ENCODE measurements at places on chromosomes 11 and 22. TPM values are rescaled to one million over a fixed set of nuclear protein-coding genes. Genes with fewer than 3 reads are reported as not detected.

The EHBP1L1 gene
- 63.0 TPM for total RNA-seq

The C11orf91 gene
- total RNA-seq: 0.39 TPM

DNA sequence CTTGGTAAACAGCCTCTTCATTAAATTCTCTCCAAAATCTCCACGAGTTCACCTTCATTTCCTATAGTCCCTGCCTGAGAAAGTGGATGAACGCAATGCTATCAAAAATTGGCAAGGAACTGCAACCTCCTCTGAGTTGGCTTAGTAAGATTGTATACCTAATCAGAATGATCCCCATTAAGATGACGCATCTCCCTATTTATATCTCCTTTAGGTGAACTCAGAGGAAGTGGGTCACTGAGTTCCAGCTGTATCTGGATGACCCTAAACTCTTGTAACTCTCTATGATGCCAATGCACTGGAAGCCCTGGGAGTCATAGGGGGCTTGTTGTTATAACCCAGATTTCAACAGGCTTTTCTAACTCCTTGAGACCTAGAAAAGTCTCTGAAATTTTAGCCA, 48.2 kb downstream of the OR10A6 start:
- no peak overlapping the region for H3K27ac ChIP-seq
- no peaks in the 10 kb centered on the region for H3K36me3 ChIP-seq
- no peak overlapping the region for H3K4me3 ChIP-seq
- peaks cover 4% of the 10 kb centered on the region for H3K27me3 ChIP-seq
- no peak for DNase-seq
- peaks cover 34% of the 10 kb centered on the region for H3K4me1 ChIP-seq

DNA sequence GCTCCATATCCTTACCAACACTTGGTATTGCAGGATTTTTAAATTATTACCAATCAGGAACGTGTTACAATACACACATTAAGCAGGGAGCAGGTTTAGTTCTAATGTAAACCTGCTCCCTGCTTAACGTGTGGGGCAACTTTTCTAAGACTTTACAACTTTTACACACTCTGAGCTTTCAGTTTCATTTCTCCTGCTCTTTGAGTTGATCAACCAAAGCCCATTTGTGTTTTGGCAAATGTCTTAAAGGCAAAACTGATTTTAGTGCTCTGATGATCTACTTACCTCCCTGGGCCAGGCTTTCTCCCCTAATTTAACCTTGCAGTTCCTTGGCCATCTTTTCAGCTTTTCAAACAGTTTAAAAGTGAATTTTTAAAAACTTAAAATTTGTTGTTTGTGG, 70.9 kb downstream of the ZBTB44 start:
- DNase-seq: no peak
- H3K4me3 ChIP-seq: no peak overlapping the region
- no peaks in the 10 kb centered on the region for H3K27me3 ChIP-seq

The GLB1L2 gene
- not detected for total RNA-seq

The MAP6 gene
- 3.2 TPM for total RNA-seq

DNA sequence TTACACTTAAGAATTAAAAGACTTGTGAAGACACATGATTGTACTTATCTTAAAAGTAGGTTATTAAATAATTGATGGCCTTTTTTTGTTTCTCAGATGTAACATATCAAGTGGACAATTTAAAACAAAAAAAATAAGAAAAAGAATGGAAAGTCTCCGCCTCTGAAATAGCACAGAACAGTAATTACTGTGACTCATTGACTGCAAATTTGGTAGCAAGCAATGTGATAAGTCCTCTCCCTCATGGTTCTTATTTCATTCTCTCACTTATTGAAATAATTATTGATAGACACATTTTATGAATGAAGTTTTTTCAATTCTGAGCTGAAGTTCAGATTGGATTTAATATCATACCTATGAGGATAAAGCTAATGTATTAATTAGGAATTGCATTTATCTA, 717.9 kb upstream of the LUZP2 start:
- H3K27me3 ChIP-seq: no peaks in the 10 kb centered on the region
- no peak overlapping the region for H3K4me3 ChIP-seq
- no peak overlapping the region for H3K27ac ChIP-seq

DNA sequence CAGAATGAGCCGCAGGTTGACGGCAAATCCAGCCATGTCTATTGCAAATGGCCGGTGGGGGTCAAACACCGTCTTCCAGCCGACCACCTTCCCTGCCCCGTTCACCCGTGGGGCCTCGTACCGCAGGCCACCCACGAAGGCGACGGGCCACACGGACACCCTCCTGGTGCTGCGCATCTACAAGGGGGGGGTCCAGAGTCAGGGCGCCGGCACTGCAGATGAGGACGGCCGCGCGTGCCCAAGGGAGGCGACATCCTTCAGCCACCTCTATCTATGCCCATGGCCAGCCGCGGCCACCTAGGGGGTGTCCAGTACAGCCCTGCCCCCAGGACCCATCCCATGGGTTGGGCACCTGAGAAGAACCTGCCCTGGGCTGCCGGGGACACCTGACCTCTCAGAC, 29.2 kb downstream of the B3GAT1 start:
- peaks cover 5% of the 10 kb centered on the region for H3K27me3 ChIP-seq
- H3K36me3 ChIP-seq: 0 out of 2 replicates have a peak, but pooled peaks cover 5% of the 10 kb centered on the region
- no peak overlapping the region for H3K4me3 ChIP-seq
- no peaks in the 10 kb centered on the region for H3K4me1 ChIP-seq
- no peak for DNase-seq

DNA sequence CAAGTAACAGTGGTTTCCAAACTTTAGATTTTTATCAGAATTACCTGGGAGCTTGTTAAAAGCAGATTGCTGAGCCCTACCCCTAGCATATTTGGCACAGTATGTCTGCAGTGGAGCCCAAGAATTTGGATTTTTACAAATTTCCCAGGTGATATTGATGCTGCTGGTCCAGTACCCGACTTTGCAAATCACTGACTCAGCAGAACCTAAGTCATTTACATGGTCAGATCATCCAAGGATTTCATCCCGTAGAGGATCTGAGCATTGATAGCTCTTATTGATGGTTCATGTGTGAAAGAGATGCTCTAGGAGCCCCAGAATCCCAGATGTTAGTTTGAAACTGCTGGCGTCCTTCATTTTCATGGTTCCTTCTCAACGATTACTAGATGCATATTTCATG, 6.0 kb downstream of the C11orf97 start:
- H3K36me3 ChIP-seq: no peaks in the 10 kb centered on the region
- H3K27ac ChIP-seq: no peak overlapping the region
- DNase-seq: no peak
- no peak overlapping the region for H3K4me3 ChIP-seq
- H3K27me3 ChIP-seq: peaks cover 16% of the 10 kb centered on the region
- H3K4me1 ChIP-seq: peaks cover 1% of the 10 kb centered on the region

GRCh38 chr11:120027546-120028180, 110.2 kb downstream of the TRIM29 start:
- DNase-seq: no peak
- no peak overlapping the region for H3K27ac ChIP-seq
- no peaks in the 10 kb centered on the region for H3K36me3 ChIP-seq

DNA sequence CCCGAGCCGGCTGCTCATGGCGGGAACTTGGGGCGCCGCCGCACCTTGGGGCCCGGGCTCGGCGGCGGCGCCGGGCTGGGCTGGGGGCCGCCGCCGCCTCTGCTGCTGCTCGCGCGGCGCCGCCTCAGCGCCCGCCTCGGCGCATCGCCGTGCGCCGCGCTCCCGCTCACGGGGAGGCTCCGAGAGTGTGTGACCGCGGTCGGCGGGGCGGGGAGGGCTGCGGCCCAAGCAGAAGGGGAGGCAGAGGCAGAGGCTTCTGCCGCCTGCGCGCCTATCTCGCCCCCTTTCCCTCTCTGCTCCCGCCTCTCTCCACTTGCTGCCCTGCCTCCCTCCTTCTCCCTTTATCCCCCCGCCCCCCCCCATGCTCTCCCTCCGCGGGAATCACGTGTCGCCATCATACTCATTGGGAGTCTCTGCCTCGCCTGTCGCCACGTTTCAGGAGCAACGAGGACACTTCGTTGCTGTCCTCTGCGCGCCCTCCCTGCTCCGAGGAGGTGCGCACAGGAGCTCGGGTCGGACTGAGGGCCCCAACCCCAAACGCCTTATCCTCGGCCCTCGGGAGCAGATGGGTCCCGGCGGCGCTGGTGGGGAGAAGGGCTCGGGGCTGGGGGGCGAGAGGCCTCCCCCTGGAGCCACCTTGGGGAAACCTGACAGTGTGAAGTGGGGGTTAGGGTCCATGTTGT, at the start of gene GUCY1A2:
GUCY1A2 (minus strand) TSS at position 258 of the 683 bp plus-strand sequence. CDS start 421 bp downstream, outside the sequence.
- no peak for DNase-seq
- H3K27me3 ChIP-seq: peaks cover 11% of the 10 kb centered on the region
- no peaks in the 10 kb centered on the region for H3K4me1 ChIP-seq
- no peak within 1 kb of the TSS for H3K27ac ChIP-seq

The USH1C gene
- not detected for total RNA-seq

DNA sequence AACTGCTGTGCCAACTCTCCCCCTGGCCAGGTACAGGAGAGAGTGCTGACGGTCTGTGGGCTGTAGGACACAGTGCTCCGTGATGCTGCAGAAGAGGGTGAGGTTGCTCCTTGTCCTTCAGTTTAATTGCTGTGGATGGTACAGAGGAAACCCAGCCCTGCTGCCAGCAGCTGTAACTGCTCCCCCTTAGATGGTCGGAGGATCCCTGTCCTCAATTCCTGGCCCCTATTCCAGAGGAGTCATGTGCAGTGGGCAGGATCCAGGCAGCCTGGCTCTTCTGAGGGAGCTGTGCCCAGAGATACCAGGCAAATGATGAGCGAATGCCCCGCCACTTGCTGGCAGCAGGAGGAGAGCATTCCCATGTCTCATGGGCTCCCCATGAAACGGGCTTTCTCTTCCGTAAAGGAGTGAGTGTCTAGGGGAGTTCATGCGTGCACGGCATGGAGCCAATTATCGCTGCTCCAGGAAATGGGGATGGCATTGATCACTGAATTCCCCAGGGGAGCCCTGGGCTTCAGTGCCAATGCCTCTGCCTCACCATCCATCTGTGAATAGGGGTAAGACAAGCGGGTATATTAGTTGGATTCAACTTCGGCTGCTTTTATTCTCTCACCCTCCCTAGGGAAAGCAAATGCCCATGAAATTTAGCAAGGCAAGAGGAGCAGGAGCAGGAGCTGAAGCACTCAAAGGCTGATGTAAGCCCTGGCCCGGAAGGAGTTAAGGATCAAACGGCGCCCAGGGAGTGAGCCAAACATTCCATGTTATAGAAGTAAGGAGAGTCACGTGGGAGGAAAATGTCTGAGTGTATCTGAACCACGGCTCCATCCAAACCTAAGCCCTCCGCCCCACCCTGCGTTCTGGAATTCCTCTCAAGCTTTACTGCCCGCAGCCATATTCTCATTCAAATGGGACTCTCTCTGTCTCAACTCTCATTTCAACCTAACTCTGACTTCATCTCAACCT, 51.0 kb upstream of the CSNK2A3 start:
- peak; percentile 15 for DNase-seq
- H3K4me3 ChIP-seq: no peak overlapping the region
- H3K27ac ChIP-seq: 0 out of 2 replicates have a peak overlapping the region, but pooled peaks have one; percentile 2
- H3K27me3 ChIP-seq: peaks cover 11% of the 10 kb centered on the region
- H3K4me1 ChIP-seq: peaks cover 23% of the 10 kb centered on the region
- H3K36me3 ChIP-seq: no peaks in the 10 kb centered on the region

The SYT13 gene
- total RNA-seq: not detected

- peaks cover 6% of the 10 kb centered on the region for H3K36me3 ChIP-seq
- peak overlapping the region; percentile 28 for H3K4me3 ChIP-seq
- DNase-seq: peak; percentile 26
- H3K4me1 ChIP-seq: peaks cover 67% of the 10 kb centered on the region
- no peaks in the 10 kb centered on the region for H3K27me3 ChIP-seq
Observed at GRCh38 chr22:41482319-41482935, 13.5 kb downstream of the ACO2 start.

GRCh38 chr11:34620820-34621792, at the start of gene EHF:
TSS of gene EHF (plus strand) at chr11:34621093. CDS start at chr11:34642631, 21,538 bp downstream.
- peaks cover 10% of the 10 kb centered on the region for H3K27me3 ChIP-seq
- H3K4me3 ChIP-seq: no peak within 1 kb of the TSS
- peaks cover 14% of the 10 kb centered on the region for H3K4me1 ChIP-seq
- no peak for DNase-seq
- H3K36me3 ChIP-seq: no peaks in the 10 kb centered on the region
- H3K27ac ChIP-seq: no peak within 1 kb of the TSS

- no peak overlapping the region for H3K4me3 ChIP-seq
- no peaks in the 10 kb centered on the region for H3K27me3 ChIP-seq
Observed at GRCh38 chr11:68383976-68384501, 71.6 kb downstream of the LRP5 start.

- H3K36me3 ChIP-seq: no peaks in the 10 kb centered on the region
- H3K27ac ChIP-seq: no peak overlapping the region
- H3K27me3 ChIP-seq: peaks cover 15% of the 10 kb centered on the region
- DNase-seq: peak; percentile 16
- no peak overlapping the region for H3K4me3 ChIP-seq
- no peaks in the 10 kb centered on the region for H3K4me1 ChIP-seq
Observed at GRCh38 chr11:57150454-57150917, 31.3 kb upstream of the LRRC55 start.

- H3K27me3 ChIP-seq: peaks cover 2% of the 10 kb centered on the region
- H3K4me1 ChIP-seq: peaks cover 90% of the 10 kb centered on the region
- peaks cover 17% of the 10 kb centered on the region for H3K36me3 ChIP-seq
- peak overlapping the region; percentile 39 for H3K4me3 ChIP-seq
Observed at GRCh38 chr11:28736256-28736655, 628.1 kb downstream of the METTL15 start.

GRCh38 chr11:93952082-93952780, 68.9 kb upstream of the HEPHL1 start:
- H3K27ac ChIP-seq: no peak overlapping the region
- DNase-seq: no peak
- H3K36me3 ChIP-seq: no peaks in the 10 kb centered on the region
- no peak overlapping the region for H3K4me3 ChIP-seq

GRCh38 chr11:2498750-2499149, 53.9 kb downstream of the KCNQ1 start:
- H3K4me1 ChIP-seq: no peaks in the 10 kb centered on the region
- H3K36me3 ChIP-seq: peaks cover 4% of the 10 kb centered on the region
- DNase-seq: no peak
- H3K4me3 ChIP-seq: no peak overlapping the region
- no peak overlapping the region for H3K27ac ChIP-seq

DNA sequence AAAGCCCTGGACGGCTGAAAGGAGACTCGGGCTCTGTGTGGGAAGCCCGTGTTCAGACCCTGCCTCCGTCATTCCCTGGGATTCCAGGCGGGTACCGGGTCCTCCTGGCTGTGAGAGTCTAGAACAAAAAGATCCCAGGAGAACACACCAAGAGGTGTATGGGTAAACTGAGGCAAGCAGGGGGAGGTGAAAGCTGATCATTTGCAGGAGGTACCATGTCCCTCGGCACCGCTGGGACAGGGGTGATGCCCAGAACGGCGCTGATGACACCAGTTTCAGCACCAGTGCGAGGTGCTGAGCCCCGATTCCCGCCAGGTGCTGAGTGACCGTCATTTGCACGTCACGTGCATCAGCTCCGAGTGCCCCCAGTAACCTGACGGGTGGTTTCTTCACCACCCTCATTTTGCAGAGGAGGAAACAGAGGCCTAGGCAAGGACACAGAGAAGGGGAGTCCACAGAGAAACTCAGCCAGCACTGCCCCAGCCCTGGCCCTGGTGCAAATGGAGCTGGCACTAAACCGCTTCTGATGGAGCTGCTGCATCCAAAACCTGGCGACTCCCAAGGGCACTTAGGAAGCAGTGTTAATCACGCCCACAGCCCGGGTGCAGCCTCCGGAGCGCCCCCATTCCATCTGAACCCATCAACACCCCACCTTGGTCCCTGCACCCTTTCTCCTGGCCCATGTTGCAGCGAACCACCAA, 16.8 kb downstream of the MACROD1 start:
- no peak overlapping the region for H3K27ac ChIP-seq
- DNase-seq: no peak
- H3K4me1 ChIP-seq: peaks cover 6% of the 10 kb centered on the region
- no peaks in the 10 kb centered on the region for H3K36me3 ChIP-seq
- H3K4me3 ChIP-seq: no peak overlapping the region
- H3K27me3 ChIP-seq: no peaks in the 10 kb centered on the region

The C22orf42 gene
- total RNA-seq: not detected

- H3K4me3 ChIP-seq: peak overlapping the region; percentile 52
- H3K36me3 ChIP-seq: no peaks in the 10 kb centered on the region
- H3K27me3 ChIP-seq: peaks cover 36% of the 10 kb centered on the region
- no peak overlapping the region for H3K27ac ChIP-seq
Observed at GRCh38 chr11:8080069-8080670, 841 bp upstream of the TUB start.

Measured in HFFc6 (cell line).